ENCODE measurements at places on chromosomes 2 and 18. TPM values are rescaled to one million over a fixed set of nuclear protein-coding genes. Genes with fewer than 3 reads are reported as not detected.

- no peak for DNase-seq
These were observed 155.4 kb downstream of the PDE11A start for GRCh38 chr2:177917169-177917568.

- no peak for DNase-seq
These were observed 28.6 kb downstream of the CDH19 start for GRCh38 chr18:66575263-66575662.

GRCh38 chr2:231563378-231563961 lies 29.2 kb upstream of the TEX44 start:
- no peak for DNase-seq

DNA sequence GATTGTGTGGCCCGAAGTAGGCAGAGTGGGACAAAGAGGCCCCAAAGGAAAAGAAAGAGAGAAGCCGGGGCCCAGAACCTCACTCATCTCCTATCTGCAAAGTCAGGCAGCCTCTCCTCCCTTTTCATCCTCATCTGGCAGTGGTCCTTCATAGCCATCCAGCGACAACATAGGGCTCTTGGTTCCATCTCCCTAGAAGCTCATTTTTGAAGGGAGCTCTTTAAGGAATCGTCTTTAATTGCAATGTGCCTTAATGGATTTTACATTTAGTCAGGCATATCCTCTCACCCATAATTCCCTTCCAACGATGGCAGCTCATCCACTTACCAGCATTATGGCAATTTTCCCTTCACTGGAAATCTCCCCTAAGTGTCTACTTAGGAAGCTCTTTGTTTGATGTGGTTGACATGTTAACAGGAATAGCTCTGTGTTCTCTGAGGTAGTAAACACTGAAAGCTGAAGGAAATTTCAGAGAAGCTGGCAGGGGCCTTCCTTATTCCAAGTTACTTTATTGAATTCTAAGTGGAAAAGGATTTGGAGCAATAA lies 780.6 kb downstream of the TSN start:
- no peak for DNase-seq

GRCh38 chr2:85822766-85823165 lies 66.0 kb downstream of the ST3GAL5 start:
- DNase-seq = peak; percentile 32

- DNase-seq = no peak
These were observed 100.1 kb downstream of the CRACDL start for GRCh38 chr2:98835831-98836385.

DNA sequence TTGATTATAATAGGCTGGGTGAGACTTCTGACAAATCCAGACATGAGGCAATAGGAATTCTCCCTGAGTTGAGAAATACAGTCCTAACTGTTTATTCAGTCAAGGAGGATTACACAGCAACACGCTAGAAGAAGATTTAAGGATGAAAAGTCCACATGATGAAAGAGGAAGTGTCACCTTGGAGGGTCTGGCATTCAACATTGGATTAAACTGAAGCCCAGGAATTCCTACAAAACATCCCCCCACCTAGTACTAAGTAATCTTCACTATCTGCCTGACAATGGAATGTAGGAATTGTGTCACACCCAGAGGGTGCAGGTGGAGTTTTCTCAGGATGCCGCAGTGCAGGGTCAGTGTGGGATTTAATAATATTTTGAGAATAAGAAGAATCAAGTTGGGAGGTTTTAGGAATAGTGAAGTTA lies 142.4 kb downstream of the SOCS6 start:
- no peak for DNase-seq

SMC6 gene
- 14.1 TPM for total RNA-seq

PJVK gene
- total RNA-seq = 5.8 TPM

AKAIN1 gene
- not detected for total RNA-seq

RMC1 gene
- total RNA-seq = 27.5 TPM

GREB1 gene
- 5.1 TPM for total RNA-seq

CCDC150 gene
- 1.4 TPM for total RNA-seq

KLHL29 gene
- 16.8 TPM for total RNA-seq

Measured in ureter (tissue), 1 donor.